ENCODE measurements at places on chromosomes 16 and 17.

GRCh38 chr16:74677868-74678267, 11.2 kb upstream of the RFWD3 start:
- DNase-seq: no peak

DNA sequence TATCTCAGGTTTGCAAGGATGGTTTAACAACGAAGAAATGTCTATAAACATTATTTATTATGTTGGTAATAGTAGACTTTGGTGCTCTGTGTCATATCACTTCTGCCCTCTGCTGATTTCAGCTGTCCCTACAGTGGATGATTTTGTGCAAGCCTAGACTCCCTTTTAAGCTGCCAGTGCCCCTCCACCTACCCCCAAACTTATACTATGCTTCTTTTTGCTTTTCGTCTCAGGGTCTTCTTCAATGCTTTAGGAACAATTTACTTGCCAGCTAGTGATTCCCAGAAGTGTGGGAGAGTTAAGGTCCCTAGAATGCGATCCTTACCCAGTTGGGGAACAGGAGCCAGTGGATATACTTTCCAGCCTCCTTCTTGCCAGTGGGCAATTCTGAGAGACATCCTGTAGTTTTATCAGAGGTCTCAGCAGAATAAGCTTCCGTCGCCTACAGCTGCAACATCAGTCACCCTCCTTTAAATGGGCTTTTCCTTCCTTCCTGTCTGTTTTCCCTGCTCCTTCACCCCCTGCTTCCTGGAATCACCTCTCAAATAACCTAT, 4.1 kb downstream of the ICAM2 start:
- DNase-seq: no peak

GRCh38 chr16:51523400-51523799, 372.3 kb upstream of the SALL1 start:
- DNase-seq: no peak

DNA sequence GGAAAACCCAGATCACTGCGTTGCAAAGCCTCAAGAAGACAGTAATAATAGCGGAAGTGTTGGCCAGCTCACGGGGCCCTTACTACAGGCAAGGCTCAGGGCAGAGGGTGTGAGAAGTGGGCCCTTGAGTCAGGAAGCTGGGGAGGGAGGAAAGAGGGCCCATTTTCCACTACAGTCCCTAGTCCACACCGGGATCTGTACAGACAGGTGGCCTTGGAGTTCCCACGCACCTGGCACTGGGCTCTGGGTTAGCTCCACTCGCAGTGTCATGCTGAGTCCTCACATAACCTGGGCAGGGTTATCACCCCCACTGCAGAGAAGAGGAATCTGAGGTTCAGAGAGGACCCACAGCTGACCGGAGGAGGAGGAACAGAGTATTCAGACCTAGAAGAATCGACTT, 16.8 kb upstream of the MTSS2 start:
- DNase-seq: no peak

DNA sequence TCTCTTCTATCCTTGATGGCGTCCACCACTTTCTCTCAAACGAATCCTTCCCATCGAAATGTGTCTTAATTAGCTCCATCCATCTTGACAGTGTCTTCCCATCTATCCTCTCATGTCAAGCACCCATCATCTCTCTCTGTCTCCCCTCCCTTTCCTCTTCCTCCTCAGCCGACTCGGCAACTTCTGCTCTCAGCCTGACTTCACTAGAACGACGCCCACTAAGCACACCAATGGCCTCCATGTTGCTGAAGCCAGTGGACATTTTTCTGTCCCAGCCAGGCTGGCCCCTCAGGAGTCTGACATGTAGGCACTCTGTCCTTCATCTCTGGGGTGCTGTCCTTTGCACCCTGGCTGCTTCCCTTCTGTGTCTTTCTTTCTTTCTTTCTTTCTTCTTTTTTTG, 2.5 kb upstream of the SPATA20 start:
- DNase-seq: no peak

GRCh38 chr16:50696126-50696525, 2.7 kb downstream of the NOD2 start:
- DNase-seq: no peak

- DNase-seq: no peak
Measured at GRCh38 chr16:4505356-4506147, 29.4 kb downstream of the HMOX2 start.

DNA sequence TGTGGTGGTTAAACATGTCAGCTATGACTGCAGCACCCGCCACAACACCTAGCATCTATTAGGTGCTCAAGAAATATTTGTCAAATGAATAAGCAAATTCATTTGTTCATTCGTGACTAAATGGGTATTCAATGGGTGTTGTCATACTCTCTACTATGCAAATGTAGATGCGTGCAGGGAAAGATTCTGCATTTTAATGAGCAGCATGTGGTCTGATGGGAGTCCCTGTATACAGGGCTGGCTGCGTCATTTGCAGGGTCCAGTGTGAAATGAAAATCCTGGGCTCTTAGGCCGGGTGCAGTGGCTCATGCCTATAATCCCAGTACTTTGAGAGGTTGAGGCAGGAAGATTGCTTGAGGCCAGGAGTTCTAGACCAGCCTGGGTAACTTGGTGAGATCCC, 97.5 kb downstream of the CACNG3 start:
- DNase-seq: no peak

GRCh38 chr17:76623271-76624146, 20.0 kb downstream of the ST6GALNAC1 start:
- no peak for DNase-seq

DNA sequence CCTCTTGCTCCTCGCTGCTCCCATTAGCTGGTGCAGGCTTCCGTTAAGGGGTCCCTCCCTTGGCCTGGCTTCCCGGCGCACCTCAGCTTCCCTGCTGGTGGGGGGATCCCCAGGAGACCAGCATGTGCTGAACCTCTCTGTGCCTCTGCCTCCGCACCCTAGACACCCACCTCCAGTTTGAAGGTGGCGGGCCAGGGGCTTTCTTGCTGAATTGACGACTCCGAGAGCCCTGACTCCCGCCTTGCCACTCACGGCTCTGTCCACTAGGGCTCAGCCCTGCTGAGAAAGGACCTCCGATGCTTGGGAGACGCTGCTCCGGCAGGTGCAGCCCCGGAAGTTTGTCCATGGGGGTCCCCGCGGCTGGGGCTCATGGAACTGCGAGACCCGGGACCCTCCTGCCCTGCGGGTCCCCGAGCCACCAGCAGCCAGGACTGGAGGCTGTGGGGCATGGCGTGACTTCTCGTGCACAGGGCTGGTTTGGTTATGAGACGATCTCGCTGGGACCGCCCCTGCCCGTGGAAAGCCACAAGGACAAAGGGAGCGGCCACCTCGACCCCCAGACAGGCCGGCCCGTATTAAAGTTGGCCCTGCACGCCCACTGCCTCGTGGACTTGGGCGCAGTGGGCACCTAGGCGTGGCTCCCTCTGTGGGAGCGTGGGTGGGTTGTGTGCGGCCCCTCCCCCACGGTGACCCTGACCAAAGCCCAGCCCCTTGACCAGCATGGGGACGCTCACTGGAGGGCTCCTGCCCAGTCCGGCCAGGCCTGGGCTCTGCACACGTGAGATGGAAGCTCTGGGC, 8.1 kb downstream of the CHMP6 start:
- DNase-seq: no peak

GRCh38 chr17:50146927-50147665, 3.4 kb downstream of the PPP1R9B start:
- DNase-seq: no peak

- no peak for DNase-seq
Measured at GRCh38 chr16:30757316-30757715, 4.5 kb downstream of the CFAP119 start.

DNA sequence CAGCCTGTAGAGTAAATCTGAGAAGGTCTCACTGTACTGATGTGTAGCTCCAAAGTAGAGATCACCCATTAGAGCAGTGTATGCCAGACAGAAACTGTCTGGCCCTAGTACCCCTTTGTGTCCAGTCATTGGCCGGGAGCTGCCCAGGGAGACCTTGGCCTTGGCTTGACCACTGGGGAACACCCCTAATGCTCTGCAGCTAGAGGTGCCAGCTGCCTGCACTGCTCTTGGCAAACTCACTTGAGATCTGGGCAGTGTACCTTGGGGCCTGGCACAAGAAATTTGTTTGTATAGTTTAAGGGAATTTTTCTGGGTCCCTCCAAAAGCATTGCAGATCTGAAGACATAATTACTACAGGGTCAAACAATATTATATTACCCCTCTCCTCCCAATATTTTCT, 78.7 kb upstream of the MPHOSPH6 start:
- no peak for DNase-seq

DNA sequence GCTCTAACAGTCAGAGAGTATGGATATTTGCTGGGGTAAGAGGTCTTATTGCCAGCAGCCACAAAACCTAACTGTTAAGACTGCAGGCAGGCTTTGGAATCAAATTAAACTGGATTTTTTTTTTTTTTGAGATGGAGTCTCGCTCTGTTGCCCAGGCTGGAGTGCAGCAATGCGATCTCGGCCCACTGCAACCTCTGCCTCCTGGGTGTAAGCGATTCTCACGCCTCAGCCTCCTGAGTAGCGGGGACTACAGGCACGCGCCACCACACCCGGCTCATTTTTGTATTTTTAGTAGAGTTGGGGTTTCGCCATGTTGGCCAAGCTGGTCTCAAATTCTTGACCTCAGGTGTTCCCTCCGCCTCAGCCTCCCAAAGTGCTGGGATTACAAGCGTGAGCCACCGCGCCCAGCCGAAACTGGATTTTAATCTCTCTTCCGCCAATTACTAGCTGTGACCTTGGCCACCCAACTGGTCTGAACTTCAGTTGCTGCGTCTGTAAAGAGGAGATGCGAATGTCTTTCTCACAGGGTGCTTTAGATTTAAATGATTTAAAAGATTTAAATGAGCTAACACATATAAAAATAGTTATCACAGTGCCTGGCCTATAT, 842 bp downstream of the MRPL10 start:
- DNase-seq: no peak

DNA sequence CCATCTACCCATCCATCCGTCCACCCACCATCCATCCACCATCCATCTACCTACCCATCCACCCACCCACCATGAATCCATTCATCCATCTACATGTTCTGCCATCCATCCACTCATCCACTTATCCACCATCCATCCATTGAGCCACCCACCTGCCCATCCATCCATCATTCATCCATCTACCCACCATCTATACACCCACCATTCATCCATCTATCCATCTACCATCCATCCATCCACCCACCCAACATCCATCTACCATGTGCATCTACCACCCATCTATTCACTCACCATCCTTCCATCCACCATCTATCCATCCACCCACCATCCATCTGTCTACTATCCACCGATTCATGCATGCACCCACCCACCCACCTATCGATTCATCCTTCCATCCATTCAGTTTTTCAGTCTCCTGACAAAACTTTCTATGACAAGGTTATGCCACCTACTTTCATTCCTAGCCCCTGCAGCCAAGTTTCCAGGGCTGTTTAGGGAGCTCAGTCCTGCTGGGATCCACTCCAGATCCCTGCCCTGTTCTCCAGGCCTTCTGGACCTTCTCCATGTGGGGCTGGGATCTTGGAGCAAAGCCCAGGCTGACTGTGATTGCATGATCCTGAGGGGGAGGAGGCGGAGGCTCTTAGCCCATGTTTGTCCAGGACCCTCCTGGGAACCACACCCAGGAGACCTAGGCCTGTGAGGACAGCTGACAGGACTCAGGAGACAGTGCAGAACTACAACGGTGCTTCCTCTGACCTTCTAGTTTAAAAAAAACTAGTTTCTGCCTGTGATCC, 27.4 kb downstream of the BCO1 start:
- DNase-seq: no peak

DNA sequence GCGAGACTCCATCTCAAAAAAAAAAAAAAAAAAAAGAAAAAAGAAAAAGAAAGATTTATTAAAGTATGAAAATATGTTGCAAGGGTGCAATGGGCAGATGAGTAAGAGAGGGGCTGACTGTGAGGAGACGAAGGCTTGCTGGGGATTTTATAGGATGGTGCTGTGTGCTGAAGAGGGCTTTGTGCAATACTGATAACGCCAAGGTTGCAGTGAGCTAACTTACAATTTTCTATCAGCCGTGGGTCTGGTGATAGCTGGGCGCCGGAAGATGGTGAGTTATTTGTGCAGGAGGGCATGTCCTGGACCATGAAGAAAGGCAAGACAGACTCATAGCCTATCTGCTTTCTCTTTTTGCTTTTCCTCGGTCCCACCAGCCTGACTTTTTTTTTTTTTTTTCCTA, 281.1 kb downstream of the MAP2K6 start:
- DNase-seq: no peak

GRCh38 chr17:28010406-28010805, 32.1 kb upstream of the NLK start:
- no peak for DNase-seq

GRCh38 chr17:42399948-42400843, 12.0 kb upstream of the STAT3 start:
- DNase-seq: no peak

GRCh38 chr17:34816848-34817247, 144.4 kb downstream of the CCT6B start:
- DNase-seq: no peak

GRCh38 chr17:74773871-74774286, 2.3 kb downstream of the NAT9 start:
- DNase-seq: no peak

DNA sequence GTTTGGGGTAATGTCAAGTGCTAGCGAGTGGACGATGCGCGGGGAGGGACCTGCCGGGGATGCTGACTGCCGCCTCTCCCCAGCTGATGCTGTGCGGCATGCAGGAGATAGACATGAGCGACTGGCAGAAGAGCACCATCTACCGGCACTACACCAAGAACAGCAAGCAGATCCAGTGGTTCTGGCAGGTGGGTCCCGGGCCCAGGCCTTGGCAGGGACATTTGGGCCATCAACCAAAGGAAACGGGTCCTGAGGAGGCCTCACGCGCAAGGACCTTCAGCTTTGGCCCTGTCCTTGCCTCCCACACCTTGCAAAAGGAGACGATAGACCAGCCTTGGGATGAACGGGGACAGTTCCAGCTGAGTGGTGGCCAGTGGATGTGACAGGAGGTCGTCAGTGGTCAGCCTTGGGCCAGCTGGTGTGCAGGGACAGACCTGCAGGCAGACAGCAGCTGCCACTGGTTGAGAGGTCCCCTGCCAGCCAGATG, 13.6 kb upstream of the CLEC18A start:
- no peak for DNase-seq

Measured in left kidney (tissue), 8 donors.